ENCODE measurements at places on chromosomes 3 and 15.

GRCh38 chr3:21062831-21063294, 688.1 kb downstream of the ZNF385D start:
- DNase-seq, result peak; percentile 2

- no peak for DNase-seq
Measured at GRCh38 chr15:75843678-75844581, 683 bp downstream of the UBE2Q2 start.

DNA sequence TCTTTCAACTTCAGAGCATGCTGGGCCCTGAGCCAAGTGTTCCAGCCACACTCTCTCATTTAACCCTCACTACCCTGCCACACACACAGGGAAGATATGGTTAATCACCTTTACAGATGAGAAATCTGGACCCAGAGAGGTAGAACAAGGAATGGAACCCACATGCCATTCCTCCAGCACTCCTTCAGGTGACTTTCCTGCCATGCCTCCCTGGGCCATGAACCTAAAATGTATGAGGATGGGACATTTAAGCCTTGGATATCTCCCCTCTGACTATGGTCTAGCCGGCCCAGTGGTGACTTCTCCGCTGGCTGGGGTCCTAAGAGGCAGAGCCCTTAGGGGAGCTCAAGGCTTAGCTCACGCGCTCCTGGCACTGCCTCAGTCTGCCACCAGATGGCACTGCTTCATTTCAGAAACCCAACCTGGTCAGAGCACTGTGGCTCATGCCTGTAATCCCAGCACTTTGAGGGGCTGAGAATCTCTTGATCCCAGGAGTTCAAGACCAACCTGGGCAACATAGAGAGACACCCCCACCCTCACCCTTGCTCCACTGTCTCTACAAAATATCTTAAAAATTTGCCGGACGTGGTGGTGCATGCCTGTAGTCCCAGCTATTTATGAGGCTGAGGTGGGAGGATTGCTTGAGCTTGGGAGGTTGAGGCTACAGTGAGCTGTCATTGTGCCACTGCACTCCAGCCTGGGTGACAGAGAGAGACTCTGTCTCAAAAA, 2.2 kb upstream of the DCAF1 start:
- peak; percentile 53 for DNase-seq

DNA sequence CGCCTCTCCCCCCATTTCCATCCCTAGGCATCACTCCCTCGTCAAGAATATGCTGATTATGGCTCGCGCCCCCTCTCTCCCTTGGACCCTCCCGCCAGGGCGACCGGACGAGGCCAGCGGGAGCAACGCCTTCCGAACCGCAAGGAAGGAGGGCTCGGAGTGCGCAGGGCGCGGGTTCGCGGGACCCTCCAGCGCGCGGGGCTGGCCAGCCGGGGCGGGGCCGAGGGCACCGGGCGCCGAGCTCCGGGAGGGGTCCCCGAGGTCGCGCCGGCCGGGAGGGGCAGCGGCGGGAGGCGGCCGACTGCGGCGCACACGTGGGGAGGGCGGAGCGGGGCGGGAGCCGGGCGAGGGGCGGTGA, 483 bp downstream of the EHD4 start:
- no peak for DNase-seq

- DNase-seq, result no peak
Measured at GRCh38 chr15:84112025-84112424, 123.5 kb upstream of the GOLGA6L4 start.

DNA sequence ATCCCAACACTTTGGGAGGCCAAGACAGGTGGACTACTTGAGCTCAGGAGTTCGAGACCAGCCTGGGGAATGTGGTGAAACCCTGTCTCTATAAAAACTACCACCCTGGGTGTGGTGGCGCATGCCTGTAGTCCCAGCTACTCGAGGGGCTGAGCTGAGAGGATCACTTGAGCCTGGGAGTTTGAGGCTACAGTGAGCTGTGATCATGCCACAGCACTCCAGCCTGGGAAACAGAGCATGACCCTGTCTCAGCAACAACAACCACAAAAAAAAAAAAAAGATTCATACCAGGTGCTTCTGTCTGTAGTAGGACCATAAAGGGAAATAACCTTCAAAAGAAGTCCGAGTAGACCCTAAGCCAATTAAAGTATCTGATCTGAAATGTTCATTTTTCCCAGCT, 94.5 kb downstream of the SERPINI1 start:
- DNase-seq, result no peak

DNA sequence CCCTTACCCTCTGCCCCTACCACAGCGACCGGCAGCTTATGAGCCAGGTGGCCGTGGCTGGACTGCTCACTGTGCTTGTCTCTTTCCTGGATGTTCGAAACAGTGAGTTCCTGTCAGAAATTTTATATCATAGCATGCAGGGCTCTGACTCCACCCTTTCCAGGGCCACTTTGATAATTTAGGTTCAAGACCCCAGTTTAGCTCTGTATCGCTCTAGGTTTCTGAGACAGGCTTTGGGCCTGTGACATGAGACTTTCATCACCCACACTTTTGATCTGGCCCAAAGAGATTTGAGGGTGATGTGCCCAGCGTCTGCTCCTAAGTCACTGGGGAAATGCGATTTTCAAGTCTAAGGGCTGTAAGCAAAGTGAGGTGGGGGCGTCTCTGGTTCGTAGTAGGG, 6.5 kb upstream of the EIF4G1 start:
- no peak for DNase-seq

GRCh38 chr3:21839176-21839575, 88.2 kb upstream of the ZNF385D start:
- no peak for DNase-seq

GRCh38 chr3:124441766-124442165, 288.5 kb upstream of the UMPS start:
- no peak for DNase-seq

DNA sequence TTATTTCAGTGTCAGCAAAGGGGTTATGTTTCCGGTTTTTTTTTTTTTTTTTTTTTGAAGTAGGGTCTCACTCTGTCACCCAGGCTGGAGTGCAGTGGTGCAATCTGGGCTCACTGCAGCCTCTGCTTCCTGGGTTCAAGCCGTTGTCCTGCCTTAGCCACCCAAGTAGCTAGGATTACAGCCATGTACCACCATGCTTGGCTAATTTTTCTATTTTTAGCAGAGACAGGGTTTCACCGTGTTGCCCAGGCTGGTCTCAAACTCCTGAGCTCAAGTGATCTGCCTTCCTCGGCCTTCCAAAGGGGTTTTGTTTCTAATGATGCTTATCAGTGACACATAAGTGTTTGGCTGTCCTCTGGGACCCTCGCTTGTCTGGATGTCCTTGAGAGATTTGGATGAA, 235.7 kb upstream of the C2CD4B start:
- no peak for DNase-seq

- DNase-seq, result no peak
Measured at GRCh38 chr15:88391006-88391405, 76.2 kb downstream of the MRPL46 start.

GRCh38 chr15:98948456-98948855, 59.1 kb downstream of the PGPEP1L start:
- no peak for DNase-seq

GRCh38 chr3:108983051-108983450, 29.4 kb upstream of the GUCA1C start:
- no peak for DNase-seq

- DNase-seq, result no peak
Measured at GRCh38 chr3:66949898-66950297, 48.2 kb upstream of the KBTBD8 start.

DNA sequence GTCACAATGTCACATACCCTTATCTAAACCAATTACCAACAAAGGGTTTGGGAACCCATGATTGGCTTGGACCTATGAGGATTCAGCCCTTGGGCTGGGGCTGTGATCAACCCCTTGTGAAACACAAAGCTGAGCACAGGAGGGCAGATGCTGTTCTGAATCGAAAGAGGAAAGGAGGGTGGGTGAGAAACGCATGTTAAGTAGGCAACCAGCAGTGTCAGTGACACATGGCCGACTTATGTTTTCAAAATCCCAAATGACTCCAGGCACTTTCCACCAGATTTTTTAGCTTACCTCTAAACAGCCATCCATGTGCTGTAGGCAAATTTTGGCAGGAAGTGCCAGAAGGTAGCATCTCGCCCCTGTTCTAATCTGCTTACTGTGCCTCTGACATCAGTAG, 34.1 kb upstream of the KLHL25 start:
- DNase-seq, result no peak

GRCh38 chr3:37456270-37456708, 281.9 kb upstream of the LRRFIP2 start:
- no peak for DNase-seq

GRCh38 chr15:23564821-23565394, 566 bp upstream of the MKRN3 start:
- no peak for DNase-seq

DNA sequence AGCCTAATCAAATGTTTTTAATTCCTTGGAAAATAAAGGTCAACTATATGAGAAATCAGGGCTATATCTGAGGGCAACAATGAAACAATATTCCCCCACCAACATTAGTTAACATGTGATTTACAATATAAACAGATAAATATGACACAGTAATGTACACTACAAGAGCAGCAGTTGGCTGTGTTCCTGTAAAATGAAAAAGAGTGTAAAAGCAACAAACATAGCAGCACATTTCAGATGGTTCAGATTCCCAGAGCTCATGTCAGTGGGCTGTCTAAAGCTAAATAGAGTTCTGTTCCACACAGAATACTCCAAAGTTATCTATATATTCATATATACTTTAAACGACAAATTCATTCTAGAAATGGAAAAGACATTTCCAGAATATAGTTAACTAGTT, 42.6 kb downstream of the ANKRD28 start:
- DNase-seq, result no peak

- no peak for DNase-seq
Measured at GRCh38 chr3:44186111-44186672, 55.5 kb upstream of the TOPAZ1 start.

- DNase-seq, result no peak
Measured at GRCh38 chr3:172465281-172465680, 17.0 kb upstream of the GHSR start.

DNA sequence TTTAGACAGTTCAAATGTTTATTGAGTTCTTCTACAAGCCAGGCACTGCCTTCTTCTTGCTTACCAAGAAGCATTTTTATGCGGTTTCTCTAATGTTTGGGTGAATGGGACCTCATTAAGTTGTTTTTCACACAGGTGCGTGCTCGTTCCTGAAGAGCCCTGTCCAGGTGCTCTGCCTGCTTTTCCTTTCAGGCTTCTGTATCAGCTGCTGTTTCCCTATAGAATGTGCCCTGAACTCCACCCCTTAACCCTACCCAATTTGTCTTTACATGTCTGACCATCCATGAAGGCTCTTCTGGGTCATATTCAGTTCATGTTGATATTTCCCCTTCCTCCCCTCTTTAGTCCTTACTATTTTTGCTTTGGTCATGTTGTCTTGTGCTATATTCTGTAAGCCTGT, 22.4 kb upstream of the GOLGA6L10 start:
- DNase-seq, result no peak

DNA sequence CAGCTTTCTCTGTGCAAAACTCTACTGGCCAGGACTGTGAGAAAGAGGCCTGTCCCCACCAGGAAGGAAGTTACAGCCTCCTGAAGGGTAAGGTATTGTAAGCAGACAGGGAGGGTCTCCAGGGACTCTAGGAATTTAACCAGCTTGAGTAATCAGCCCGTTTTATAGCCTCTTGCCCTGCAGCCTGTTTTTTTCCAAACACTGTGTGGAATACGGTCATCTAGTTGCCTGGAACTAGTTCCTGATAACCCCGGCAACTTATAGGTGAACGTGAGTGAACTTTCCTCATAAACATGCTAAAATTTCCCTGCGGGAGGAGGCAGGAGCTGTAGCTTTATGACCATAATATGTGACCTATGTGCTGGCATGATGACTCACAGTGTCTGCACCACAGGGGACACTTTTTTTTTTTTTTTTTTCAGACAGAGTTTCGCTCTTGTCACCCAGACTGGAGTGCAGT, 60.1 kb upstream of the DAZL start:
- no peak for DNase-seq

- no peak for DNase-seq
Measured at GRCh38 chr3:27279123-27279522, 90.1 kb downstream of the NEK10 start.

All from right renal cortex interstitium (tissue), 3 donors.